ENCODE measurements at places on chromosomes 16 and 17.

DNA sequence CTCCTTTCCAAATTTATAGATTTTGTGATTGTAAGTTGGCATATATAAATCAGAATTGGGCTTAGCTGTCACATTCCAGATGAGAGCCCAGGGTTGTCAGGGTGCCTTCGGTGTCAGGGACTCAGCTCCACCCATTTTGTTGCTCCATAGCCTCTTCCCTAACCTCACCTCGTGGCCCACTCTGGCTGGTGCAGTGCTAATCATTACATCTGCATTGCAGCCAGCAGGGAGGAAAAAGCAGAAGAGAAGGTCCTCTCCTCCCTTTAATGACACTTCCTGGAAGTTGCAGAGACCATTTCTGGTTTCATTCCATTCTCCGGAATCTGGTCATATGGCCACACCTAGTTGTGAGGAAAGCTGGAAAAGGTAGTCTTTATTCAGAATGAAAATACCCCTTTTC lies 113.3 kb downstream of the CCT6B start:
- no peak for DNase-seq
- H3K27me3 ChIP-seq = no peaks in the 10 kb centered on the region
- H3K27ac ChIP-seq = no peak overlapping the region
- no peak overlapping the region for H3K4me3 ChIP-seq
- no peaks in the 10 kb centered on the region for H3K36me3 ChIP-seq

- no peak overlapping the region for H3K27ac ChIP-seq
- H3K27me3 ChIP-seq = no peaks in the 10 kb centered on the region
- no peak for DNase-seq
- no peaks in the 10 kb centered on the region for H3K4me1 ChIP-seq
Measured at GRCh38 chr16:11089504-11090124, 145.2 kb downstream of the CLEC16A start.

DNA sequence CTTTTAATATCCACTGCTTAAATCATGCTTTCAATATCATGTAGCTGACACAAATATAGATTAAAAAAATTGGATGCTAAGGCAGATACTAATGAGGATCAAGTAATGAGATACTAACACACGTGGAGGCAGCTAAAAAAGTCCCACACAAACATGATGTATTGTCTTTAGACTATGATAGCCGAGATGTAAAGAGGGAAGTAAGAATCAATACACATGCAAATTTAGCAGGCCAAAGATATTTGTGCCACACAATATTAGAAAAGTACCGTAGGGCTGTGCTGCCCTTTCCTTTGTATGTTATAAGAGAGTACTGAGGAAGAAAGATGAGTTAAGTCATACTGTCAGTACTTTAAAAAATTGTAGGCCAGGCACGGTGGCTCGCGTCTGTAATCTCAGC lies 51.4 kb upstream of the STAC2 start:
- H3K27ac ChIP-seq = no peak overlapping the region
- H3K4me1 ChIP-seq = no peaks in the 10 kb centered on the region
- no peak overlapping the region for H3K4me3 ChIP-seq
- peaks cover 8% of the 10 kb centered on the region for H3K36me3 ChIP-seq

- DNase-seq = no peak
- no peaks in the 10 kb centered on the region for H3K27me3 ChIP-seq
- no peaks in the 10 kb centered on the region for H3K36me3 ChIP-seq
Measured at GRCh38 chr17:78329263-78330059, 30.4 kb downstream of the SOCS3 start.

DNA sequence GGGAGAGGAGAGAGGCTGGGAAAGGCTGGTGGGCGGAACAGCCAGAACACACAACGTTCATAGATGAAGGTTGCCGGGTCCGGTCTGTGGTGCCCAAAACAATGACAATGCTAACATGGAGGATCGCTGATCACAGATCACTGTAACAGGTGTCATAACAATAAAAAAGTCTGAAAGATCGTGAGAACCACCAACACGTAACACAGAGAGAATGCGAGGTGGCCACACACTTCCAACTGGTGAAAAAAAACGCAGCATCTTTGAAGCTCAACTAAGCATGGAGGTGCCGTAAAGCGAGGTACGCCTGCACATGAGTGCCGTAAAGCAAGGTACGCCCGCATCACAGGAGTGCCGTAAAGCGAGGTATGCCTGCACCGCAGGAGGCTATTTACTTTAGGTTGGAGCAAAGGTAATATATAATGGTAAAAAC lies 42.3 kb downstream of the ABR start:
- DNase-seq = no peak
- H3K4me3 ChIP-seq = no peak overlapping the region
- no peaks in the 10 kb centered on the region for H3K36me3 ChIP-seq
- H3K4me1 ChIP-seq = no peaks in the 10 kb centered on the region

DNA sequence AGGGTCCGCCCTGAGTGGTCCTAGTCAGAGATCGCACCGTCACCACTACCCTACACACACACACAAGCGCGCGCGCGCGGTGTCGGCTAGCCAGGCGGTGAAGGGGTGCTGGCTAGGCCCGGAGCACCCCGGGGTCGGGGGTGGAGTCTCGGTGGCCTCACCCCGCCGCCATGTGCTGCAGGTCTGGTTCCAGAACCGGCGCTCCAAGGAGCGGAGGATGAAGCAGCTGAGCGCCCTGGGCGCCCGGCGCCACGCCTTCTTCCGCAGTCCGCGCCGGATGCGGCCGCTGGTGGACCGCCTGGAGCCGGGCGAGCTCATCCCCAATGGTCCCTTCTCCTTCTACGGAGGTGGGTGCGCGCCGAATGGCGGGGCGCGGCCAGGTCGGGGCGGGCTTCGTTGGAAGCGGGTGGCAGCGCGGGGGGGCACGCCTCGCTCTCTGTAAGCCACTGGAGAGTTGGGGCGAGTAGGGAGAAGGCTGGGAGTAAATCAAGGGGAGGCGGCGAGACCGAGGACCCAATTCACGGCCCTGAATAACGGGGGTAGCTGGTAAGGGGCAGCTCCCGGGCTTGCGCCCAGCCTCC lies 4.8 kb downstream of the LHX1 start:
- no peak for DNase-seq
- no peaks in the 10 kb centered on the region for H3K36me3 ChIP-seq
- H3K4me1 ChIP-seq = peaks cover 4% of the 10 kb centered on the region
- no peak overlapping the region for H3K4me3 ChIP-seq

DNA sequence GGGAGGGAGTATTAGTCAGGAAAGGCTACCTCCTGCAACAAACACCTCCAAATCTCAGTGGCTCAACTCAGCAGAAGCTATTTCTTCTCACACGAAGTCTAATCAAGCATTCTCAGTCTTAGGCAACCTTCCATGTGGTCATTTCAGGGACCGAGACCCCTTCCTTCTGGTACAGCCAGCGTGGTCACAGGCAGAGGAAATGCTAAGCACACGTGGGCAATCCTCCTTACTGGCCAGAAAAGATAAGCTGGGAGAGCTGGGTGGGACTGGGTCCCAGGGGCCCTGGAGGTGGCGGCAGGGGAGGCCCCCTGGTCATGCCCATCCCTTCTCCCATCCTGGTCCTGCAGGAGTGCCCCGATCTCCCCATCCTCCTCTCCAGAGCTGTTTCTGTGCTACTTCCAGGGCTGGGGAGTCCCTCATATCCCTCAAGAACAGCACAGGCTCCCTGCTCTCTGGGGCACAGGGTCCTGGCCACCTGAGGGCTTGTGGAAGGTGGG lies 5.7 kb upstream of the CX3CL1 start:
- DNase-seq = no peak
- H3K36me3 ChIP-seq = no peaks in the 10 kb centered on the region
- H3K27ac ChIP-seq = peak overlapping the region; percentile 87
- no peaks in the 10 kb centered on the region for H3K4me1 ChIP-seq
- H3K27me3 ChIP-seq = no peaks in the 10 kb centered on the region

DNA sequence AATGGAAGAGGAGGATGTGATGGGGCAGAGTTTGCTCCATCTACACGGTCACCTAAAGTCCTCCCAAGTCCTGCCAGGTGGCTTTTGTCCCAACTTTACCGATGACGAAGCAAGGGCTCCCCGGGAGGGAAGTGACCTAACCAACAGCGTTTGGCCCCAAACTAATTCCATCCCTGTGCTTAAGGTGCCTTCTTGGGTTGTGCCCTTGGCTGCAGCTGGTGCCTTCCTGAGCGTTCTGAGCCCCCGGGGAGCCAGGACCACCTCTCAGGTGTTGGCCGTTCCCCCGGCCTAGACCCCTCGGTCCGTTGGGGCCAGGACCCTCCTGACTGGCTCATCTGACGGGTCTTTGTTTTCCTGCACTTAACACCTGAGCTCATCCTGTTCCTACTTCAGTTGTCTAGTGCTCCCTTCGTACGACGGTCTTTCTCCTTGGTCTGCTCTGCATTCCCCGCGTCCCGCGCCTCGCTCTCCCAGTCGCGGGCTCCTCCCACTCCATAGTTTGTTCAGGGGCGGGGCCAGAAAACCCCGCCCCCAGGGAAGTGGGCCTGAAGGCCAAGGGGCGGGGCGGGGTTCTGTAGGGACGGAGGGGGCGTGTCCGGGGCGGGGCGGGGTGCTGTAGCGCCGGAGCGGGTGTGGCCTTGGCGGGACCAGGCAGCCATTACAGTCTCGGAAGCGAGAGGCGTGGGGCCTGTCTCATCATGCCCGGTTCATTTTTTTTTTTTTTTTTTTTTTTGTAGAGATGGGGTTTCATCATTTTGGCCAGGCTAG lies 822 bp upstream of the ZSCAN10 start:
- H3K4me1 ChIP-seq = no peaks in the 10 kb centered on the region
- H3K36me3 ChIP-seq = no peaks in the 10 kb centered on the region
- H3K27me3 ChIP-seq = no peaks in the 10 kb centered on the region
- peak; percentile 94 for DNase-seq
- H3K27ac ChIP-seq = no peak overlapping the region

DNA sequence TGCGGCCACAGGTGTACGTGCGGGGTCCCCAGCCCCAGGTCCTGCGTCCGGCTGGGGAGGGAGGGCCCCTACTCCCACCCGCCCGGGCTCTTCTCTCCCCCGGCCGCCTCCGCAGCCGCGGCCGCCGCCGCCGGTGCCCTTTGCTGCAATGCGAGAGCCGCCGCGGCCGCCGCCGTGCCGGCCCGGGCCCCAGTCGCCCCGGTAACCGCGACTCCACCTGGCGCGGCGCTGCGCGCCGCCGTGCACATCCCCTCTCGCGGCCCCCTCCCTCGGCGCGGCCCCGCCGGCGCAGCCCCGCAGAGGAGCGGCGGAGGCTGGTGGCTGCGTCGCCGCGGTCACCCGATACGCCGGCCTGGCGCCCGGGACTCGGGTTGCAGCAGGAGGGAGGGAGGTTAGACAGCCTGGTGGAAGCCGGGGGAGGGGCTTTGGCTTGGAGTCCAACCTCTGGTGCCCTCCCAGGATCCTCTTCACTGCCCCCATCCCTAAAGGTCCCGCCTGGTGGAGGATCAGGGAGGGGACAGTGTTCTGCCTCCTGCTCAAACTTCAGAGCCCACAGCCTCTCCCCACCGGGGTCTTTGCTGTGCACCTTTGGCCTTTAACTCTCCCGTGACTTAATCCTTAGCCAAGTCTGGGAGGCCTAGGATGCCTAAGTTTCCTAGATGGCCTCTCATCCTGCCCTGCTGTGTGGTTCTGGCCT lies 32.9 kb downstream of the SRCIN1 start:
- H3K27me3 ChIP-seq = no peaks in the 10 kb centered on the region
- no peak overlapping the region for H3K4me3 ChIP-seq
- H3K36me3 ChIP-seq = no peaks in the 10 kb centered on the region
- no peak for DNase-seq
- H3K4me1 ChIP-seq = peaks cover 5% of the 10 kb centered on the region

DNA sequence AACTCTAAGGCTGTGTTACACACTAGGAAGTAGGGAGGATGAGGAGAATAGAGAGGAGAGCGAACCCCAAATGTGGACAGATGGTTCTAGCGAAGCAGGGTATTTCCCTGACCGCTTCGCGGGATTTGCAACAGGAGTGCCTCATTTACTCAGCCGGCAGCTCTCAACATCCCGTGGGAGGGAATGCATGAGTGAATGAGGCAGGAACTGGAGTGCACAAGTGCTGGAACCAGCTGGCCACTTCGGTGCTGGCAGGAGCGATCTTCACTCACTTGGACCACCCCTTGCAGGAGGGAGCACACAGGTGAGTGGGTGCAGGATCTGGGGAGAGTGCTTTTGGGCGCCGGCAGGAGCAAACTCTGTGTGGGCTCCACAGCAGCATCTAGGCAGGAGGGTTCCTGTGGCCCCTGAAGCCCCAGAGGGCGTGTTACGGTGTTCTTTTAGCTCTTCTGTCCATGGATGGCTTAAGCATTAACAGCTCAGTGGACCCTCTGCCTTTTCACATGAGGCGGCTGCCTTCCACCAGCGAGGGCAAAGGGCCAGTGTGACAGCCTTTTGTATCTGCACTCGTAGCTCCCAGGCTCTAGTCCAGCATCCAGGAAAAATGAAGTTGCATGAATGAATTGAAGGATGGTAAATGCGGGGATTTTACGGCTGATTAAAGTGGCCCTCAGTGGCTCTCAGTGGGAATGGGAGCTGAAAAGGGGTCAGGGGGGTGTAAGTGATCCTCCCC lies 17.4 kb upstream of the ZNHIT3 start:
- H3K4me3 ChIP-seq = no peak overlapping the region
- H3K27ac ChIP-seq = no peak overlapping the region
- H3K36me3 ChIP-seq = no peaks in the 10 kb centered on the region
- DNase-seq = no peak
- peaks cover 40% of the 10 kb centered on the region for H3K27me3 ChIP-seq
- no peaks in the 10 kb centered on the region for H3K4me1 ChIP-seq

- H3K36me3 ChIP-seq = no peaks in the 10 kb centered on the region
- DNase-seq = peak; percentile 56
- peak overlapping the region; percentile 68 for H3K27ac ChIP-seq
- H3K4me3 ChIP-seq = peak overlapping the region; percentile 13
- H3K4me1 ChIP-seq = no peaks in the 10 kb centered on the region
Measured at GRCh38 chr16:89764711-89765201, 43.4 kb downstream of the ZNF276 start.

DNA sequence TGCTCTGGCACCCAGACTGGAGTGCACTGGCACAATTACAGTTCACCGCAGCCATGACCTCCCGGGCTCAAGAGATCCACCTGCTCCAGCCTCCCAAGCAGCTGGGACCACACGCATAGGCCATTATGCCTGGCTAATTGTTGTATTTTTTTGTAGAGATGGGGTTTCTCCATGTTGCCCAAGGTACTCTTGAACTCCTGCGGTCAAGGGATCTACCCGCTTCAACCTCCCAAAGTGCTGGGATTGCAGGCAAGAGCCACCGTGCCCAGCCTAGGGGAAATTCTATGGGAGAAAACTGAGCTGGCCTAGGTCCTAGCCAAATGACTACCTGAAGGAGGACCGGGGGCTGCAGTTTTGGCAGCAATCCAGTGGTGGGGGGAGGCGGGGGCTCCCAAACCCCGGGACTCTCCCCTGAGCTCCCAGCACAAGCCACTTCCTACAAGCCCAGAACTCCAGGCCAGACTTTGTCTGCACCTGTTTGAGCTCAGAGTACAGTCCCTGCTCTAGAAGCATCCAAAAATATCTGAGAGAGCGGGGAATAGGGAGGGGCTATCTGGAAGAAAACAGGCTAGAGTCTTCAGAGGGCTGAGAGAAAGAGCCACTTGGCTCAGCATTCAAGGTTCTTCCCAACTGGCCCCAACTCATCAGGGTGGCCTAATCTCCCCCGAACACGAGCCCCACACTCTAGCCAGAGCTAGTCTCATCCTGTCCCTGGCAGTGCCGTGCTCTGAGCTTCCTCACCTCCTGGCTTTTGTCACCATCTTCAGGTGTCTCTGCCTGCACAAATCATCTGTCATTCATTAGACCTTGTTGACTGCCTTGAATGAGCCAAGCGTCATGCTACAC lies 9.1 kb downstream of the SRL start:
- DNase-seq = no peak
- H3K4me3 ChIP-seq = no peak overlapping the region
- H3K4me1 ChIP-seq = no peaks in the 10 kb centered on the region
- no peaks in the 10 kb centered on the region for H3K27me3 ChIP-seq
- no peaks in the 10 kb centered on the region for H3K36me3 ChIP-seq

- H3K27me3 ChIP-seq = no peaks in the 10 kb centered on the region
- no peaks in the 10 kb centered on the region for H3K36me3 ChIP-seq
- no peak for DNase-seq
- H3K4me1 ChIP-seq = peaks cover 6% of the 10 kb centered on the region
- H3K4me3 ChIP-seq = no peak overlapping the region
Measured at GRCh38 chr17:50938821-50939541, 72.8 kb upstream of the TOB1 start.
